ENCODE measurements at places on chromosomes 6 and 20.

- DNase-seq = no peak
These were observed 179.2 kb downstream of the HACE1 start for GRCh38 chr6:104680539-104680938.

- DNase-seq = no peak
These were observed 223.6 kb downstream of the HIVEP2 start for GRCh38 chr6:142721215-142721920.

- no peak for DNase-seq
These were observed 26.0 kb upstream of the PPP1R16B start for GRCh38 chr20:38779247-38780097.

DNA sequence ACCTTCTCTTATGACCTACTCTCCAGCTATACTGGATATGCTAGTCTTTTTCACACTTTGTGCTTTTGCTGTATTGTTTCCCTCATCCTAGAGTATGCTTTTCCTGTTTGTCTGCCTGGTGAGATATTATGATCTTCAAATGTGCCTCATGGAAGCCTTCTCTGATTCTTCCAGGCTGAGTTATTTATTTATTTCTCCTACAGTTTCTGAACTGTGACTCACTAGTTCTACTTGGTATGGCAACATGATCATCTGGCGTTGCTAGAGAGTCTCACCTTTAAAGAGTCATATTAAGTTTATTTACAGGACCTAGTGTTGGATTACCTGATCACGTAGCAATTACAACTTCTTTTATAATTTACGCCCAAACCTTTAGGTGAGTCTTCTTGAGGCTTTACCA, 81.2 kb upstream of the HDAC2 start:
- no peak for DNase-seq

DNA sequence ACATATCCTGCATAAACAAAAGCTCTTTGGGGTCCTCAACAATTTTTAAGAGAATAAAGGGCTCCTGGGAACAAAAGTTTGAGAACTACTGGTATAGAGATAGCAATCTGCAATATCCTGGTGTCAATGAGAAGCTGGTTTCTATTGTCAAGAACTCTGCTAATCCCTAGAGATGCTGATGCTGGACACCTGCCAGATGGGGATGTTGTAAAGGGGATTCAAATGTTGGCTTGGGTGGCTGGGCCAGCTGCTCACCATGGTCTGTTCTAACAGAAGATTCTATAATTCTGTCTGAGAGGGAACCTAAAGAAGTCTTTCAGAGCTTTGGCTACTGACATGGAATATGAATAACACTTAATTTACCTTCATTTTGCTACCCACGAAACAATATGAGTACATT, 137.8 kb downstream of the BTBD9 start:
- DNase-seq = no peak

- DNase-seq = no peak
These were observed 109.7 kb downstream of the BCAS1 start for GRCh38 chr20:53960579-53961272.

GRCh38 chr20:1897965-1898464, 2.8 kb downstream of the SIRPA start:
- no peak for DNase-seq

DNA sequence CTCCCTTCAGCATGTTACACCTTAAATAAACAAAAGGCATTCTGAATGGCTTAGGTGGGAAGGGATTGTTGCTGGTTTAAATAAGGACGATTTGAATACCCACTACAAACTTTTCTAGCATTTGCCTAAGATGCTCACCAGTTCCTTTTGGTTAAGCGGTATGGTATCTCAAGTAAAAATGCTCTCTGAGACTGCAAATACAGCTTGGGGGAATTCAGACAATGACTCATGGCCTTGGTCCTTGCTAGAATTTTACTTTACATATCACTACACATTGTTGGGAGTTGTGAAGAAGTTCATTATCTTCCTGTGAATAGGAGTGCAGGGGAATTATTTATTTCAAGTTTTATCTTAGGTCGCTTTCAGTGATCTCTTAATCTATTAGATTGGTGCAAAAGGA, 670.7 kb downstream of the UTRN start:
- DNase-seq = peak; percentile 77

- DNase-seq = peak; percentile 67
These were observed 32.5 kb downstream of the MGME1 start for GRCh38 chr20:18001131-18001921.

DNA sequence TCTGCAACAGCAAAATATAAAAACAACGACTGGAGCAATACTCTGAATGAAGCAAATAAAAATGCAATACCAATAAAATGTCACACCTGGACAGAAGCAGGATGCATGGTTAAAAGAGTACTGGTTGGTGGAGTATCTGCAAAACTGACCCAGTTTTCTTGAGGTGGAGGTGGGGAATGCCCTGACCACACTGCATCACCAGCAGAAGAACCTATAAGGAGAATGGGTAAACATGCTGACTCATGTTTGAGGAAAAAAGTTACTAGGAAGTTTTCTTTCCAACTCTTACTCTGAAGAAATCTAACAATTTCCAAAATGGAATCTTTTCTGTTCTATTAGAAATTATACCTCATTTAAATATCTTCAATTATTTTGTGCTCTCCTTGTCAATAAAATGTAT, 43.6 kb downstream of the REPS1 start:
- peak; percentile 53 for DNase-seq

DNA sequence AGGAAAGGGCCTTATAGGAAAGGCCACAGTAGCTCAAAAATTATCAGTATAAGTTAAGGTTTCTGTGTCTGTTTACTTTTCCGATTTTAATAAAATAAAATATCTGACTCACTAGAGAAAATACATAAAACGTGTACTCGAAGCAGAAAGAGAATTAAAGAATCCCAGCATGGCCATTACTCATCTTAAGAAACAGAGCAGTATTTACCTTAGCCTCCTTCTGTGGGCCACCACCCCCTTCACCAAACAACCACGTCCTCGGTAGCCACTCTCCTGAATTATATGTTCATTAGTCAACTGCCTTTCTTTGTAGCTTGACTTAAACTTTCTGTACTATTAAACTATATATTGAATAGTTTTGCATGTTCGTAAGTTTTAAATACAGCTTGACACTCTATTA, 72.2 kb upstream of the SPTLC3 start:
- no peak for DNase-seq

GRCh38 chr6:134122775-134123174, 70.4 kb upstream of the SLC2A12 start:
- no peak for DNase-seq

DNA sequence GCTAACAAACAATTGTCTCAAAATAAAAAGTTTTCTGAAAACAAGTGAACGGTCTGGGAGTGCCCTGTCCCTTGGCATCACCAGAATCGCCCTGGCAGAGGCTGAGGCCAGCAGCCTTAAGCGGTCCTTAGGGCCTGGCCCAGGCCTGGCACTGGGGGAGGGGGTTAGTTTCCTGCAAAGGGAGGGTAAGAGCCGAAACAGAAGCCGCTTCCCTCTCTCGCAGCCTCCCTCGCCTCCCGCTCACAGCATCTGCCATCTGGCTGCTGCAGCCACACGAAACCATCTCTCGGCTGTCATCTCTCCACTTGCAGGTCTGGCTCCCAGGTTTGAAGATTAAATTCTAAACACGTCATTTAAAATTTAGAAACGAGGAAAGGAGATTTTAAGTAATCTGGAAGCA, 31.5 kb downstream of the PMEPA1 start:
- DNase-seq = no peak

DNA sequence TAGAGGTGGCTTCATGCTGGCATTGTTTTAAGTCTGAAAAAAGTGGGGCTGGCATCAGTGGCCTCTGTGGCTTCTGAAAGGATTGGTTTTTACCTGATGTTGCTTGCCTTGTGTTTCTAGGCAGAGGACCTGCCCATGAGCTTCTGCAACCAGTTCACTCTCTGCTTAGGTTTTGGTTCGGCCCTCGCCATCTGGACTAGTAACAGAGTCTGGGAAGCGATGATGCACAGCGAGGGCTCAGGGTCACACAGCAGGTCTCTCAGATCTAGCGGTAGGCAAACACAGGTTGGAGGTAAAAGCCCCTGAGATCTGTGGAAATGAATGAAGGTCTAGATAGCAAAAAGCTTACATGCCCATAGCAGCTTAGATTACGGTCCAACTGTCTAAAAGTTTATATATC, 6.8 kb upstream of the RBL1 start:
- no peak for DNase-seq

DNA sequence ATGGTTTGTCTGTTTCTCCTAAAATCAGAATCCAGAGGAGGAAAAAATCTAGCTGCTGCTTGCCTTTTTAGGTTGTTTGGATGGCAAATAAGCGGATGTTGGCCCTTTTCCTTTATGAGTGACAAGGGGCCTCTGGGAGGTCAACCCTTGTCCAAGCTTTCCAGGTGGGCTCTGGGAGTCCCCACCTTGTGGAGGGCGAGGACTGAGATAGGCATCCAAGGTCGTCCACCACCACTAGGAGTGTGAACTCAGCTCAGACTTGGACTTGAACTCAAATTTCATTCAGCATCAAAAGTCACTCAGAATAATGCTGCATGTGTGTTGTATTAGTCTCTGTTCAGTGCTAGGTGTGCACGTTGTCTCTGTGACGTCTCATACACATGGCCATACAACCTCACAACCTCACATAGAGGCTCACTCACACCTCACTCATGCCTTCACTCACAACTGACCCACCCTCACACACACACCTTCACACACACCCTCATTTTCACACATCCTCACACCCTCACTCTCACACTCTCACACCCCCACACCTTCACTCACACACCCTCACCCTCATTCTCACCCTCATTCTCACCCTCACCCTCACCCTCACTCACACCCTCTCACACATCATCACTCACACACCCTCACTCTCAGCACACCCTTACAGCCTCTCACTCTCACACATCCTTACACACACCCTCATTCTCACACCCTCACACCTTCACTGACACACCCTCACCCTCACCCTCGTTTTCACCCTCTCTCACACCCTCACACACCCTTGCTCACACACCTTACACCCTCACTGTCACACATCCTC, 18.0 kb downstream of the DYNLT1 start:
- DNase-seq = no peak

GRCh38 chr6:42962502-42963178, 2.1 kb downstream of the GNMT start:
- no peak for DNase-seq

GRCh38 chr20:57075181-57075580, 191.3 kb downstream of the BMP7 start:
- no peak for DNase-seq

GRCh38 chr6:167532410-167533288, 207.8 kb downstream of the TTLL2 start:
- DNase-seq = no peak

DNA sequence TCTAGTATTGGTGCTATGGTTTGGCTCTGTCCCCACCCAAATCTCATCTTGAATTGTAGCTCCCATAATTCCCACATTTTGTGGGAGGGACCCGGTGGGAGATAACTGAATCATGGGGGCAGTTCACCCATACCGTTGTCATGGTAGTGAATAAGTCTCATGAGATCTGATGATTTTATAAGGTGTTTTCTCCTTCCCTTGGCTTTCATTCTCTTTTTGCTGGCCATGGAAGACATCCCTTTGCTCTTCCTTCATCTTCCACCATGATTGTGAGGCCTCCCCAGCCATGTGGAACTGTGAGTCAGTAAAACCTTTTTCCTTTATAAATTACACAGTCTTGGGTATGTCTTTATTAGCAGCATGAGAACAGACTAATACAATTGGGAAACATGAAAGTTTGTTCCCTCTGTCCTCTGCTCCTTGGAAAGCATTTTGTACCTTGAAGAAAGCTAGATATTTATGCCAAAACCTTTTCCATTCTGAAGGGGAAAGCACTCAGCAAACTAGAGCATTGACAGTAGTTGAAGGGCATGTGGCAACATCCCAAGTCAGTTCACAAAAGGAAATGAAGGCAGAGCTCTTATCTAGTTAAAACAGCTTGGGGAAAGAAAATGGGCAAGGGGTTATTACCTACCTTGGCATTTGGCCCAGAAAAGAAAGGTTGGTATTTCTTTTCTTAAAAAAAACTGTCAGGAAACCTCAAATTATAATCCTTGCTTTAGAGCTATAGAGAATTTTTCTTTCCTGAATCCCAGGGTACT, 10.7 kb upstream of the TNFAIP3 start:
- no peak for DNase-seq

DNA sequence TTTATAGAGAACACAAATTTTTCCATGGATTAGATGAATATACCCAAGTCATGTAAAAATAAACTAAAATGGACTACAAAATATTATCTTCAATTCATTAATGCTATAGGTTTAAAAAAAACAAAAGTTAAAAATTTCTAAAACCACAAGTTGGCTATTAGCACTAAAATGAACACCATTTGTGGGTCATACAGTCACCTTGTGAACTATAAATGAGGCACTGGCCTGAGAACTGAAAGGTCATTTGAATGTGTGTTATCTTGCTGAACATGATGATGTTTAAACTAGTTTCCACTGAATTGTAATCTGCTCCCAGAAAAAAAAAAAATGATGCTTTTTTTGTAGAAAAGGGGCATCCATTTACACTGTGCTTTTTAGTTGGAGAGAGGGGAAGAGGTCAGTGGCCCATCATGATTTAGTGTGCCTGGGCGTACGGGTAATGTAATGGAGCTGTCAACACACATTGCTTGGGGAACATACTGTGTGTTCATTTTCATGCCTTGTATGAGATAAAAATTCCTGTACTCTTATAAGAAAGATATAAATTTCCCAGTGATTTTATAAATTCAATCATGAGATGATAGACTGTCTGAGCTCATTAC, 96.6 kb upstream of the FKBP1C start:
- DNase-seq = no peak

GRCh38 chr6:7906741-7907140, 3.8 kb downstream of the TXNDC5 start:
- DNase-seq = no peak

DNA sequence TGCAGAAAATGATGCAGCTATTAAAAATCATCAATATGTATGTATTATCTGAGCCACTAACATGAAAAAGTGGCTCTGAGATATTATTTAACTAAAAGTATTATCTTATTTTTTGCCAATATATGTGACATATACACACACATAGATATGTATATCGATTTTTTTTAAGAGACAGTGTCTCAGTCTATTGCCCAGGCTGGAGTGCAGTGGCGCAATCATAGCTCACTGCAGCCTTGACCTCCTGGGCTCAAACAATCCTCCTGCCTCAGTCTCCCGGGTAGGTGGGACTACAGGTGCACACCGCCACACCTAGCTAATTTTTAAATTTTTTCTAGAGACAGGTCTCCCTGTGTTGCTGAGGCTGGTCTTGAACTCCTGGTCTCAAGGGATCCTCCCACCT, 1.6 kb upstream of the TRAF3IP2 start:
- no peak for DNase-seq

DNA sequence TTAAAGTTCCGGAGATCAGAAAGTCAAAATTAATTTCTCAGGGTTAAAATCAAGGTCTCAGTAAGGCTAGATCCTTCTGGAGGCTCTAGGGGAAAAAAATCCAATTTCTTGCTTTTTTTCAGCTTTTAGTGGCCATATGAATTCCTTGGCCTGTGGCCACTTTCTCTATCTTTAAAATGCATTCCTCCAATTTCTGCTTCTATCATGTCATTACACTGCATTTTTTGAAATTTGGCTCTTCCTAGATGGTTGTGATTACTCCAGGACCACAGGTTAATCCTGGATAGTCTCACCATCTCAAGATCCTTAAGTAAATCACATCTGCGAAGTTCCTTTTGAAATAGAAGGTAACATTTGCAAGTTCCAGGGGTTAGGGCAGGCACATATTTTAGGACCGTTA, 1294.9 kb upstream of the CITED2 start:
- peak; percentile 69 for DNase-seq

GRCh38 chr6:45933855-45934254, 81.8 kb downstream of the CLIC5 start:
- no peak for DNase-seq
